ENCODE measurements at places on chromosomes 11 and 22.

DNA sequence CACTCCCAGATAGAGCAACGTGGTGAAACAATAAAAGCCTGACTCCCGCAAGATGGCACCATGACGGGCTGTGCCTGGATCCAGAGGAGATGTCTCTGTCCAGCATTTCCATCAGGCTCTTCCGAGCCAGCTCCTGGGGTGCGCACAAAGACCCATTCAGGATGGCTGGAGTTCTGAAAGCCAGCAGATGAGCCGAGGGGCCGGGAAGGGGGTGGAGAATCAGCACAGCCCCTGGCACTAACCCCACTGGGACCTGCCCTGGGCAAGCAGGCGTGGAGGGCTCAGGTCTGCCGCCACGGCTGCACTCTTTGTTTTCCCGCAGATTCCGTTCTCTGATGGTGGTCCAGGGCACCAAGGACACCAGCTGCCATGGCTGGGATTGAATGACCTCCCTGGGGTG lies 97.2 kb upstream of the BLID start:
- DNase-seq = no peak

DNA sequence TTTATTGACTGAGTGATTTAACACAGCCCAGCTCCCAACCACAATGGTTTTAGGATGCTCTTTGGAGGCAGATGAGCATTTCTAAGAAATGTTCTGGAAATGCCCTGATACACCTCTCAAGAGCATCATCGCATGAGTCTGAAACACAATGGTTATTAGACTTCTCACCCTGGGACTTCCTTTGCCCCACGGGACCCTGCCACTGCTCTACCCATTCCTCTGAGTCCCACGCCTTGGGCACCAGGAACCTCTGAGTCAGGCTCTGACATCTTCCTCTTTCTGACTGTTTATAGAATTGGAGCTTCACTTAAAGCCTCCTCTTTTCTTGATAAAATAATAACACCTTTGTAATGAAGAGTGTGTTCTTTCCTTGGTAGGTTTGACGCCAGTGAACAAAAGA lies 85.6 kb upstream of the PARVA start:
- DNase-seq = no peak

GRCh38 chr11:36449561-36450096 lies 60.4 kb downstream of the TRAF6 start:
- no peak for DNase-seq

DNA sequence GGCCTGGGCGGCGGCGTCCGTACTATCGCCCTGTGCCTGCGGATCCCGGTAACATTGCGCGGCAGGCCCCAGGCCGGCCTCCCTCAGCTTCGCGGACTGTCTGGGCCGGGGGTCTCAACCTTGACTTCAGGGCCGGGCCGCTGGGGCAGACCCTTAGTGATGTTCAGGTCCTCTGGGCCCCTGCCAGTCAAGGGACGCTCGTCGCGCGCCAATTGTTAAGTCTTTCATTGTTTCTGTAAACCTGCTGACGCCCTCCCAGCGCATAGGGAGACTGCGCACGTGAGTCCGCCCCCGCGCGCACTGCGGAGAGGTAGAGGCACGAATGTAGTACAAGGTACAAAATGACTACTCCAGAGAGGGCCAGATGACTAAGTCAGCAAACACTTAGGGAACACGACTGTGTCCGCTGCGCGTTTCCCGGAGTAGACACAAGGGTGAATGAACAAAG lies 451 bp upstream of the HDHD5 start:
- no peak for DNase-seq

DNA sequence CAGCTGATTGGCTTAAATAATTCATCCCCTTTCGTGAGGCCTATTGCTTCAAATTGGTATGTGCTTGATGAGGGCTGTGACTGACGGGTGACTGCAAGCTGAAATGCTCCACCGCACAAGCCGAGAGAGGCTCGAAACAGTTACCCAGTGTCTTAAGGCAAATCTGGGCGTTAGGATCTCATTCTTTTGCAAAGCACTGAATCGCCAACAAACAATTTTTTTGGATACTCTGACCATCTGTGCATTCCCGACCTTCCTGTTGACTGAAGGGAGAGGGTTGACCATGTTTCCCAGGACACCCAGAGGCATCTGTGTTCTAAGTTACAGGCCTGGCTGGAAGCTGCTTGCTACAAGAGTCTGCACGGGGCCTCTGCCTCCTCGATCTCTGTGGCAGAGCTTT lies 32.1 kb downstream of the CACNG2 start:
- DNase-seq = no peak

- no peak for DNase-seq
These were observed 24.2 kb upstream of the TREH start for GRCh38 chr11:118703563-118704106.

GRCh38 chr22:47379037-47379436 lies 616.6 kb downstream of the TBC1D22A start:
- DNase-seq = no peak

- DNase-seq = no peak
These were observed 161.1 kb downstream of the BBOX1 start for GRCh38 chr11:27201454-27202302.

DNA sequence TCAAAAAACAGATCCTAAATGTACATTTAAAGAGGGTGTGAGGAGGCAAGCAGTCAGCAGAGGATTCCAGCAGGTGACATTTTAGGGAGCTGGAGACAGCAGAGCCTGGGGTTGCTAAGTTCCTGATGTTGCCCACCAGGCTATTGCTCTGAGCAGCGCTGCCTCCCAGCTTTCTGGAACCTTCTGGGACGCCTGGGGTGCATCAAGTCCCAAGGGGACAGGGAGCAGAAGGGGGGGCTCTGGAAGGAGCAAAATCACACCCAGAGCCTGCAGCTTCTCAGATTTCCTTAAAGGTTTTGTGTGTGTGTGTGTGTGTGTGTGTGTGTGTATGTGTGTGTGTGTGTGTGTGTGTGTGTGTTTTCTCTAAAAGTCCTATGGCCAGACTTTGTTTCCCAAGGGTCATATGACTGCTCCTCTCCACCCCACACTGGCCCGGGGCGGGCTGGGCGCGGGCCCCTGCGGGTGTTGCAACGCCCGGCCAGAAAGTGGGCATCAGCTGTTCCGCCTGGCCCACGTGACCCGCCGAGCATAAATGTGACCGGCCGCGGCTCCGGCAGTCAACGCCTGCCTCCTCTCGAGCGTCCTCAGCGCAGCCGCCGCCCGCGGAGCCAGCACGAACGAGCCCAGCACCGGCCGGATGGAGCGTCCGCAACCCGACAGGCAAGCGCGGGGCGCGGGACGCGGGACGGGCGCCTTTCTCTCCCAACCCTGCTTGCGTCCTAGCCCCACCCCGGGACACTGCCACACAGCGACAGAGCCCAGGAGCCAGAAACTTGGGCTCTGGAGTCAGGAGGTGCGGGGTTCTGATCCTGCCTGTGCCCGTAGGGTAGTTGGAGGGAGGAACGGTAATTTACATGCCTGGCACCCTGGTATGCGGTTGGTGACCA lies at the start of gene HMOX1:
Gene HMOX1 (plus strand): TSS at position 560 of the 887 bp plus-strand sequence. CDS start 78 bp downstream, at position 638.
- peak; percentile 29 for DNase-seq

DNA sequence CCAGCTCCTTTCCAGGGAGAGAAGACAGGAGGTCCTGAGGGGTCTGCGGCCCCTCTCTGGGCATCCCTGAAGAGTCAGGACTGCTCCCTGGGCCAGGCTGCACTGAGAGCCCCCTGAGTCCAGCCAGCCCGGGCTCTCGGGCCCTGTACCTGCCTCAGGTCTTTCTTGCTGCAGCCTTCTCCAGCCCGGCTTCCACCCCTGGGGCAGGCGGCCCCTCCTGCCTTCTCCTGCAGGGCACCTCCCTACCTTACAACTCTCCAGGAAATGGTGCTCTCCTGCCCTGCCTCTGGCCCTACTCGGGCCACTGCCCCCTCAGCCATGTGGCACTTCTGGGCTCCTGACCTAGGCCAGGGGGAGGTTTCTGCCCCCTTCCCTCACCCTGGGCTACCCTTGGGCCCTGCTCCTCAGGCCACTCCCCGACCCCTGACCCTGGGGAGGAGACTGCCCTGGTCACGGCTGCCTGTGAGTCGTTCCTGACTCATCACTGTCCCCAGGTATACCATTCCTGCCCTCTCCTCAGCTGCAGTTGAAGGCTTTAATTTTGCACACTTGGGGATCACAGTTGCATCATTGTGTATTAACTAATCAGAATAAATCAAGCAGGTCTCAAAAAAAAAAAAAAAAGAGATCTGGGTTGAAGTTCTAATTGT lies 251.1 kb downstream of the NXPE2 start:
- no peak for DNase-seq

DNA sequence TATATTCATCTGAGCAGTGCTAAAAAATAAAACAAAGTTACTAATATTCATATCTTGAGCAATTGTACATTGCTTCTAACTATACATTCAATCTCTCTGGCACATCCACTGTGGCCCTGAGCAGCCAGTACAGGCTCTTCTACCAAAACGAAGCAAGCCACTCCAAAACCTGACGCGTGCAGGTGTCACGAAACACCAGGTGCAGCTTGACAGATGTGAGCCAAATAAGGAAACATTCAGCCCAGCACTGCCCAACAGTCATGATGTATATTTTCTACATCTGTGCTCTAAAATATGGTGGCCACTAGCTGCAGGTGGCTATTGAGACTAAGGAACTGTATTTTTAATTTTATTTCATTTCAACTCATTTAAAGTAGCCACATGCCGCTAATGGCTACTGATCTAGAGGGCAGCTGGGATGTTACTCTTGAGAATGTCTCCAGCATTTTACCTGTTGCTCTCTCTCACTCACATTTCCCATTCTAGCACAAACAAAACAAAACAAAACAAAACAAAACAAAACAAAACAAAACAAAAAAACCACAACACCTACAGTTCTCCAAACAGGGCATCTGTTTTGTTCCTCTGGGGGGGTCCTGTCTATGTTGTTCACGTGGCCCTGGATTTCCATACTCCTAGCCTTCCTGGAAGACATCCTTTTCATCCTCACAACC lies 77.7 kb downstream of the LARGE1 start:
- no peak for DNase-seq

DNA sequence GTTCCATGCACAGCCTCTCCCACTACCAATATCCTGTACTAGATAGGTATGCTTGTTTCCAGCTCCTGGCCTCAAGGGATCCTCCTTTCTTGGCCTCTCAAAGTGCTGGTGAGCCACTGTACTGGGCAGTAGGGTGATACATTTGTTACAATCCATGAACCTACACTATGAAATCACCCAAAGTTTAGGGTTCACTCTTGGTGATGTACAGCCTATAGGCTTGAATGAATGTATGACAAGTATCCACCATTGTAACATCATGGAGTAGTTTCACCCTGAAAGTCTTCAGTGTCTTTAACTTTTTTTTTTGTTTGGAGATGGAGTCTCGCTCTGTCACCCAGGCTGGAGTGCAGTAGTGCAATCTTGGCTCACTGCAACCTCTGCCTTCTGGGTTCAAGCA lies 31.8 kb downstream of the TRIOBP start:
- DNase-seq = no peak

DNA sequence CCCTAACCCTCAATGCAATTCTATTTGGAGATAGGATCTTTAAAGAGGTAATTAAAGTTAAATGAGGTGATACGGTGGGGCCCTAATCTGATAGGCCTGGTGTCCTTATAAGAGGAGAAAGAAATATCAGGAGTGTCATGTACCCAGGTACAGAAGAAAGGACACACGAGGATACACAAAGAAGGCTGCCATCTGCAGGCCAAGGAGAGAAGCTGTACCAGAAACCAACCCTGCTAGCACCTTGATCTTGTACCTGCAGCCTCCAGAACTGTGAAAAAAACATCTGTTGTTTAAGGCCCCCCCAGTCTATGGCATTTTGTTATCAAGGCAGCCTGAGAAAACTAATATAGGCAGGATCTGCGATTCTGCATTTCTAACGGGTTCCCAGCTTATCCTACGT lies 44.2 kb downstream of the FBXO7 start:
- DNase-seq = no peak

- DNase-seq = no peak
These were observed 631 bp downstream of the PHF21A start for GRCh38 chr11:46120346-46121300.

GRCh38 chr11:12083380-12083779 lies 27.0 kb upstream of the MICAL2 start:
- no peak for DNase-seq

GRCh38 chr22:45235851-45236342 lies 4.8 kb downstream of the KIAA0930 start:
- DNase-seq = no peak

DNA sequence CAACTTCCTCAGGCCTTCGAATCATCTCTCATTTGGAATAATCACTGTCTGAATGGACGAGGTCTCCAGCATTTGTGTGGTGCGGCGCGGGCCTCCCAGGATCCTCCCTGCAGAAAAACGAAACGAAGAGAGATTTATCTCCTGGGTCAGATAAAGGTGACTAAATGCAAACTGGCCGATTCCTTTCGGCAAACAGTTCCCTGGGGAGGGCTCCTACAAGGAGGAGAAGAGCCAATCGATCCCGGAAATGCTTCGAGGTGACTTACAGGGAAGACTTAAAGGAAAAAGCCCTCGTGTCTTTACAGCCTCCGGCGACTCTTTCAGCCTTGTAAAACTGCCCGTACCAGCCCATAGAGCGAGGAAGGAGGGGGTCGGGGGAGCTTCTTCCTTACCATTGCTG lies 126.5 kb downstream of the MIAT start:
- no peak for DNase-seq

- no peak for DNase-seq
These were observed 6.9 kb downstream of the SULT4A1 start for GRCh38 chr22:43855431-43855830.

DNA sequence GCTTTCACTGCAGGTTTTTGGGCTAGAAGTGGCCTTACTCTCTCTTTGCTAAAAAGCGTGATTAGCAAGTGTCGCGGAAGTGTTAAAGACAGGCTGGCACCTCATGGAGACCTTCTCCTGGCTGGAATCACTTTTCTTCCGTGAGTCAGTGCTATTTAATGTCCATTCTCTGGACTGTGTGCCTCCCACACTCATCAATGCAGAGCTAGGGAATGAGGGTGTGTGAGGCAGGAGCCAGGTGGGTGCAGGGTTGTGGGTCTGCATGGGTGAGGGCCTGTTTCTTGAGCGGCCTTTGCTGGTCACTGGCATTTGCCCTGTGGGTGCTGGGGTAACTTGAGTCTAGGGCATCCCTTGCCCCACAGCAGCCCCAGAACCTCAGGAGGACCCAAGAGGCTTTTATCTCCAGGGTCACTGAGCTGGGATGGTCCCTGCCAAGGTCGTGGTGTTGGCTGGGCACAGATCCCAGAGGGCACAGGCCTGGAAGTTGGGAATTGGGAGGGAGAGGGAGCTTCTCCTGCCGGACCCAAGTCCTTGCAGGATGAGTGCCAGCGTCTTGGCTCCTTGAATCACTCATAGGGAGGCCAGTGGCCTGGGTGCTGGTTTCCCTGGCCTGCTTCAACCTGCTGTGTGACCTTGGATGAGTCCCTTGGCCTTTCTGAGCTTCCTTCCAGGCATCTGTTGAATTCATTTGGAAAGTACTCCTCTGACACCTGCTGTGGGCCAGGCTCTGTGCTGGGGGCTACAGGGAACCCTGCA lies 30.0 kb downstream of the KIAA1671 start:
- no peak for DNase-seq

DNA sequence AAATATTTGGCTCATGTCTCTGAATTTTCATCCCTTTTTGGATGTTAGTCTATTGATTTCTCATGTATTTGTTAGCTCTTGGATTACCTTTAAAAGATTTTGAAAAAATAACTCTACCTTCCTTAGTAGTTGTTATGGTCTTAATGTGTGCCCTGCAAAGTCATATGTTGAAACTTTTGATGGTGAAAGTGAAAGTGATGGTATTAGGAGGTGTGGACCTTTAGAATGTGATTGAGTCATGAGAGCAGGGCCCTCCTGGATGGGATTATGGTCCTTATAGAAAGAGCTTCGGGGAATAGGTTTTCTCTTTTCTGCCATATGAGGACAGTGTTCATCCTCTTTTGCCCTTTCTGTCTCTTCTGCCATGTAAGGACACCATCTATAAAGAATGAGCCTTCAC lies 33.6 kb upstream of the MPPED2 start:
- no peak for DNase-seq

Measured in cortex of kidney (tissue), 1 donor.